ENCODE measurements at places on chromosomes 2 and 18. TPM values are rescaled to one million over a fixed set of nuclear protein-coding genes. Genes with fewer than 3 reads are reported as not detected.

Gene TTC32
- total RNA-seq, result 28.8 TPM

DNA sequence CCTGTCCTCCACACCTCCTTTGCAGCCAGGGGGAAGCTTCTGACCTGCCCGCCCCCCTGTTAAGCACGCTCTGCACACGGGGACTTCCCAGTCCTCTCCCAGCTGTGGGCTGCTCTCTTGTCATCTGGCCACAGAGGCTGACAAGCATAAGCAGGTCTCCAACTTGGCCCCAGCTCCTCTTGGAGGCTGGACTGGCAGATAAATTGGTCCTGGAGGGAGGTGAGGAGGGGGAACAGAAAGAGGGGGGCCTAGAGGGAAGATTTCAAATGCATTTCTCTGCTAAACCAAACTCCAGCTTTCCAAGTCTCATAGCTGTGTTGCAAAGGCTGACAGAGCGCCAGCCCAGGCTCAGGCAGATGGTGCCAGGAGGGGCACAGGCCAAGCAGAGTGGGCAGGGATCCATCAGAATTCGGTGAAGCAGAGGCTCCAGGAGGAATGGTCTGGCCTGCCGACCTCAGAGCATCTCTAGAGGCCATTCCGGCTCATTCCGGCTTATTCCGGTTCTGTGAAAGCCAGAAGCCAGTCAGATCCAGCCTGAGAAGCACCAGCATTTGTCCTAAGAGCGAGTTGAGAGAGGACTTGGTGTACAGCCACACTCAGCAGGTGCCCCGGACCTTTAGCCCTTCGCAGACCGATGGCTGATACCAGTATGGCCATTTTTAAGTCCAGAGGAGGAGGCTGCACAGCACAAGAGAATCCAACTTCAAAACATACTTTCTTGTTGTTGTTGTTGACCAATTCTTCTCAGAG, 508.9 kb upstream of the MYT1L start:
- DNase-seq, result peak; percentile 38

Gene IL1R2
- 3.8 TPM for total RNA-seq

- no peak for DNase-seq
Observed at GRCh38 chr2:170840717-170841210, 24.1 kb downstream of the GAD1 start.

GRCh38 chr2:150211164-150211631, 276.3 kb downstream of the RND3 start:
- DNase-seq, result no peak

GRCh38 chr2:77484026-77484425, 38.1 kb downstream of the LRRTM4 start:
- no peak for DNase-seq

Gene FAM161A
- 17.1 TPM for total RNA-seq

GRCh38 chr18:22838639-22839277, 94.4 kb upstream of the RBBP8 start:
- DNase-seq, result no peak

- no peak for DNase-seq
Observed at GRCh38 chr18:76673281-76674185, 148.8 kb upstream of the ZNF236 start.

GRCh38 chr2:55232863-55233657, 572 bp downstream of the RPS27A start:
- DNase-seq, result peak; percentile 73

DNA sequence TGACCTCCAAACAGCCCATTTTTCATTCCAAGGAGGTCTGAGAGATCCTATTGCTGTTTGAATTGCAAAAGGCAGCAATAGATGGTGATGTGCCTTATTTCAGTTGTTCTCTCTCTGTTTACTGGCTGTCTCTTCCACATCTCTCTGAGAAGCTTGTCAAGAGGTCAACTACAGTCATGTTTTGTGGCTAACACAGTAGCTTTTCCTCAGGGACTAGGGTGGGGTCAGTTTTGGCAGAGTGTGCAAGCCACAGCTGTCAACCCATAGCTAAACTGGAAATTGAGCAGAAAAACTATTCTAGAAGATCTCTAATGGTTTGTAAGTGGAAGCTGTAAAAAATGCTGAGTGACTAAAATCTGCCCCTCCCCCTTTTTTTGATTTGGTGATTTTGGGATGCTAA, 67.1 kb downstream of the DIS3L2 start:
- DNase-seq, result no peak

Gene C2orf72
- not detected for total RNA-seq

Gene CAPN14
- total RNA-seq, result 0.27 TPM

GRCh38 chr2:205139822-205140463, 542.4 kb upstream of the NRP2 start:
- peak; percentile 8 for DNase-seq

DNA sequence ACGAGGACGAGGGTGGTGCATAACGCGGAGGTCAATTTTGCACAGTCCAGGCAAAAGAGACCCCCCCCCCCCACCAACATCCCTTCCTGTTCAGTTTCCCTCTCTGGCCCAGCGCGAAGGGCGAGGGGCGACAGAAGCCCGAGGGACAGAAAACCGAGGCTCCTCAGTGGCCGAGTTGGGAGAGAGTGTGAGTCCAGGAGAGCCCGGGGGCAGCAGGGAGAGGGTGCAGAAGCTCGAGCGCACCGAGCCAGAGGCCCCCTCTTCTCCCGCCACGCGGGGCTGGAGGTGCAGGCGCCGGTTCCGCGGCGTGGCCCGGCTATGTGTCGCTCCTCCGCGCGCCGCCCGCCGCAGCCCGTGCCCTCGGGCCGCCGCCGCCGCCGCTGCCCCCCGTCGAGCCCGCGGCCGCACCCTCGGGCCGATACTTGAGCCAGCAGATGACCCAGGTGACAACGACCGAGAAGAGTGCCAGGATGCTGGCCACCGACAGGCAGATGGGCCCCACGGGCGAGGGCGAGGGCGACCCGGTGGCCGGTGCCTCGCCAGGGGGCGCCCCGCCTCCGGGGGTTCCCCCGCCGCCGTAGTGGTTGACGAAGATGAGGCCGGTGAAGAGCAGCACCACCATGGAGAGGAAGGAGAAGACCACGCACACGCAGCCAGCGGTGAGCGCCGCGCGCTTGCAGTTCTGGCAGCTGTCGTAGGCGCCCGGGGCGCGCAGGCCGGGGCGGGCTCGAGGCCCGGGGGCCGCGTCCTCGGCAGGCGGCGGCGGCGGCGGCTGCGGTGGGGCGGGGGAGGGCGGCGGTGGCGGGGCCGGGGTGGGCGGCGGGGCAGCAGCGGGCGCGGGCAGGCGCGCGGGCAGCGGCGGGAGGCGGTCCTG, 20.2 kb upstream of the PAX3 start:
- DNase-seq, result peak; percentile 59

DNA sequence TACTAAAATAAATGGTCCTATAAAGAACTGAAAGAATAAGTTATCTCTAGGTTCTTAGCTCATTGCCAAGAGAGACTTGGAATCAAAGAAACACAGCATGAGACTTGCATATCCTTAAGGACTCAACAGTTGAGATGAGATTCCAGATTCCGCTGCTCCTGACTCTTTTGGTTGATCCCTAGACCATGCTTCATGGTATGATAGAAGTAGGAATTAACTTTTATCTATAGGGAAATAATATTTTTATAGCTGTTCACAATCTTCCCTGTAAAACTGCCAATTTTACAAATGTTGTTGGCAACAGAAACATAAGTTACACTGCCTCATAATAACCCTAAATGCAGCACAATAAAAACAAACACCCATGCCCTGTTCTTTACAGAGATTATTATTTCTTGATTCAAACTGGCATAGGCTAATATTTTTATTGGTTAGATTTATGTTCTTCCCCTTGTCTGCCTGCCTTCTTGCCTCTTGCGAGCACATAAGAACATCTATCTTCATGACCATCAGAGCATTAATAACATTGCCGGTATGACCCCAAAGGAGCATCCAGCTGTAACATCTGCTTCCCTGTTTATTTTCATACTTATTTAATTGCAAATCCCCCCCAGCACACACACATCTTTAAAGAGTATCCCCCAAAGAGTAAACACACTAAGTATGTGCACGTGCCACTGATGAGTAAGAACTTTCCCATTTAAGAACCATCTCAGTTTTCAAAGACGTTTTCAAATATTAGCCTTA, 735.7 kb upstream of the SLC8A1 start:
- no peak for DNase-seq

DNA sequence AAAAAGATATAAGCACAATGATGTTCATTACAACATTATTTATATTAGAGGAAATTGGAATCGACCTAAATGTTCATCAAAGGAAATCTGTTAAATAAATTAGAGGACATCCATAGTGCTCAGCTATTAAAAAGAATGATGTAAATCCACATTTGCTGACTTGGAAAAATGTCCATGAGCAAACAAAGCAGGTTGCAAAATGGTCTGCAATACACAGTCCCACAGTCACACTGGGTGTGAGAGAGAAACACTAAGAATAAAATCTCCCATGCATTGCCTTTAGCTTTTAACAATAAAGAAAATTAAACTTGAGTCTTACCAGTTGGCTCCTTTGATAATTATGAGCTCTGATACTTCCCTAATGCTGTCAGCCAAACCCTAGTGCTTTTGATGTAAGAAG, 811.1 kb upstream of the SALL3 start:
- no peak for DNase-seq

Gene KHK
- 2.3 TPM for total RNA-seq

DNA sequence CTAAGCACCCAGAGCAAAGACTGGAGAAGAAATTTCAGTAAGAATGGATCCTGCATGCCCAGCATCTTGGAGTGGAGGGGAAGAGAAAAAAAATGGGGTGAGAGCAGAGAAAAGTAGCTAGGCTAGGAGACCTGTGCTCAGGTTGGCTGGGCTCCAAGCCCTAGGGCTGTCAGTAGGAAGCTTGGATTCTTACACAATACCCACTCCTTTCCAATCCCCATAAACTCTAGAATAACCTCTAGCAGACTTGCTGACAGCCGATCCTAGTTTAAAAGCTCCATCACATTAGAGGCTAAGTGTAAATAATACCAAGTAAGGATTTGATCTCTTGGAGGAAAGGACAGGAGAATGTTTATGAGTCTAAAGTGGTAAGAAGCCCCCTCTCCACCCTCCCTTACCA, 46.2 kb upstream of the NABP1 start:
- no peak for DNase-seq

DNA sequence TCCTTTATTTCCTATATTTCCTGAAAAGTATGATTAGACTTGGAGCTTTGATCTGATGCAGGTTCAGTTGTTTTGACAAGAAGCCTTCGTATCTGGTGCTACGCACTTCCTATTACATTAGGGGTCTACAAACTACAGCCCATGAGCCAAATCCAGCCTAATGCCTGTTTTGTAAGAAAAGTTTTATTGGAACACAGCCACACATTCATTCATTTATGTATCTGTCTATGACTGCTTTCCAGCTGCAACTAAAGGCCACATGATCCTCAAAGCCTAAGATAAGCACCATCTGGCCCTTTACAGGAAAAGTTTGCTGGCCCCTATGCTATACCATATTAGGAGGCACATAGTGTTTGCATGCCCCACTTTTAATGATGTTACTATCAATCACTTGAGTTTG, 26.0 kb downstream of the EIF2AK3 start:
- no peak for DNase-seq

Gene ZNF385B
- 1.3 TPM for total RNA-seq

GRCh38 chr18:77145364-77145901, 12.8 kb upstream of the MBP start:
- no peak for DNase-seq

GRCh38 chr2:127575941-127576432, 40.5 kb downstream of the MYO7B start:
- DNase-seq, result no peak

- DNase-seq, result no peak
Observed at GRCh38 chr2:95307878-95308277, 10.7 kb downstream of the KCNIP3 start.

GRCh38 chr18:28494151-28494550, 317.2 kb upstream of the CDH2 start:
- no peak for DNase-seq

DNA sequence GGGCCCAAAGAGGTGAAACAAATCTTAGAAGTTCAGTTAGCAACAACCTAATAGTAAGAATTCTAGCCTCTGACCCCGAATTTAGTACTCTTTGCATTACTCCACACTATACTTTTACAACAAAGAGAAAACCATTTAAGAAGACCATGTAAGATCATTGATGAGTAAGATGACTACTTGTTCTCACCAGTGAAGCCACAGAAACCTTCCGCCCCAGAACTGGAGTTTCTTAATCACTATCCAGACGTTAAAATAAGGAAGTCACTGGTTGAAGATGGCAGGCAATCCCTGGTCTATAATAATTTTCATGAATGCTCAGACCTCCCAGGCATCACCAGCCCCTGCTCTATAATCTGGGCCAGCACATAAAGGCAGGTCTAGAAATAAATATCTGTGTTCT, 95.0 kb downstream of the TMEM163 start:
- no peak for DNase-seq

Gene MEP1B
- 0.38 TPM for total RNA-seq

Gene ZNF804A
- 0.49 TPM for total RNA-seq

- DNase-seq, result no peak
Observed at GRCh38 chr2:6770006-6770405, 95.7 kb downstream of the CMPK2 start.

Gene MYL1
- not detected for total RNA-seq

GRCh38 chr2:231583982-231584381, 8.7 kb upstream of the TEX44 start:
- DNase-seq, result no peak

DNA sequence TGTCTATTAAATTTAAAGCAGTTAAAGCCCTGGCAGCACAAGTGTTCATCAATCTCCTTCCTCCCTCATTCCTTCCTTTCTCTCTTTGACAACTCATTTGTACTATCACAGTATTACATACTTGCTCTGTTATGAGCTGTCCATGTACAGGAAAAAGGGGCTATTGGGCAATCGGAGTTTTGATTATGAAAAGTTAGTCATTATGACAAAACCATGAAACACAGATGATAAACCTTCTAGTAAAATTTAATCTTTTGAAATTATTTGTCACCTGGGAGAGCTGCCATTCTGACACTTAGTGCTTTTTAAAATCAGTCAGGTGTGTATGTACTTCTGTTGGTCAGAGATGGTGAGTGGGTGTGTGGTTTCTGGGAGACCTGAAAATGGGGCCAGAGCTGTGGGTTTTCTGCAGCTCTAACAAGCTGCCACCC, 39.4 kb downstream of the MAP4K4 start:
- DNase-seq, result no peak

Gene TGFA
- total RNA-seq, result 16.8 TPM

DNA sequence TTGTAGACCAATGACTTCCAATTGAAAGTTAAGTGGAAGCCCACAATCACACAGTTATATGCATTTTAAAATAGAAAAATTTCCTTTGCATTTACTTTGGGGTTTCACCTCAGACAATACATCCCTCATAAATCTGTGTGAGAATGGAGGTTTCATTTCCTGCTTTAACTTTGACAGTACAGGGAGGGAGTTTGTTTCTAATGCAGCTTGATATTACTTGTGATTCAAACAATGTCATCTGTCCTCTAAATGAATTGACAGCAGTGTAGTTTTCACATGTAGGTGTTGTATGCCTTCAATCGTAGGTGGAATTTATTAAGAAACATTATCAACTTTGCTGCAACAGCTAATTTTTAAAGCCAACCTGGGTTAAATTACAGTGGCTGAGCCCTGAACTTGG, 75.2 kb downstream of the TMEFF2 start:
- no peak for DNase-seq

DNA sequence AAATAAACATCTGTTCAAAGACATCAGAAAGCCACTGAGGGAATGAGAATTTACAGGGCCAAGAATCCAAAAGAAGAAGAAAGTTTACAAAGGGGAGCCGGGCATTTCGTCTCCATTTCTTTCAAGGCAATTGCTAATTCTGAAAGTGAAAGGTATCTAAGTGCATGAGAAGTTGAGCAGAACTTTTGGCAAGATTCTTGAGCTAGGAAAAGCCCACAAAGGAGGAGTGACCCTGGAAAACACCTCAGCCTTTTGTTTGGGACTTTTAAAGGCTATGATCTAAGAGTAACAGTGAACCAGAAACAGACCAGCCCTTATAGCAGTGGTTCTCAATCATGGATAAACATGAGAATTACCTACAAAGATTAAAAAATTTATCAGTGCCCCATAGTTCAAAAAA, 87.4 kb downstream of the MDH1 start:
- no peak for DNase-seq

Measured in thyroid gland (tissue), 4 donors.